ENCODE measurements at places on chromosomes 12 and 14. TPM values are rescaled to one million over a fixed set of nuclear protein-coding genes. Genes with fewer than 3 reads are reported as not detected.

The KLRD1 gene
- total RNA-seq, result 7.8 TPM

- DNase-seq, result no peak
Observed at GRCh38 chr14:55206175-55206693, 14.8 kb upstream of the DLGAP5 start.

DNA sequence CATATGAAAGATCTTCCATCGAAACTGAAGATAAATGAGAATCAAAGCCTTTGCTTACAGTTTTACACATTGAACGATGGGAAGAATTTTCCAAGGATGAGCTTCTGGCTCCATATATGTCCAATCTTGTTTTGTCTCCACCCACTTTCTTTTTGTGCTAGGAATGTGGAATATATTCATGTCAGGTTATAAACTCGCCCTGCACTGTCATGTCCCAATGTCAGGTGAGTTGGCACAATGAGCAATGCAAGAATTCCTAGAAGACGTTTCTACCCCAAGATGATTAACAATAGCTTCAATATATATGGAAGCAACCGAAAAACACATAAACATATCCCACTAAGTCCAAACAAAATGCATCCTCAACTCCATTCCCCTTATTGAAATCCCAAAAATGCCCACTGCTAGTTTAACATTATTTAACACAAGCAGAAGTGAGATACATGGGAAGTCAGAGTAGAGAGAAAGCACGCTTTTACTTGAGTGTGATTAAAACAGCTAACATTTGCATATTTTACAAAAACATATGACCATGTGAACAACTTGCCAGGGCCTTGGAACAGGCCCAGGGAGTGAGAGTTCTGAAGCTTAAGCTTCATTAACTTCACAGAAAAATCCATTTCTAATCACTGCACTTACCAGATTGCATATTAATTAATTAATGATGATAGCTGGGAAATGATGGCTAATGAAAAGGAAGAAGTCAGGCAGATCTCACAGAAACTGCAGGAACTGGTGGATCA is 233.9 kb downstream of the GXYLT1 start:
- no peak for DNase-seq

- no peak for DNase-seq
Observed at GRCh38 chr12:53956914-53957536, 2.3 kb downstream of the HOXC12 start.

- DNase-seq, result no peak
Observed at GRCh38 chr12:2301531-2302461, 249.0 kb downstream of the CACNA1C start.

- no peak for DNase-seq
Observed at GRCh38 chr12:107486140-107486892, 199.3 kb upstream of the PWP1 start.

- no peak for DNase-seq
Observed at GRCh38 chr12:68780731-68781130, 27.2 kb upstream of the MDM2 start.

DNA sequence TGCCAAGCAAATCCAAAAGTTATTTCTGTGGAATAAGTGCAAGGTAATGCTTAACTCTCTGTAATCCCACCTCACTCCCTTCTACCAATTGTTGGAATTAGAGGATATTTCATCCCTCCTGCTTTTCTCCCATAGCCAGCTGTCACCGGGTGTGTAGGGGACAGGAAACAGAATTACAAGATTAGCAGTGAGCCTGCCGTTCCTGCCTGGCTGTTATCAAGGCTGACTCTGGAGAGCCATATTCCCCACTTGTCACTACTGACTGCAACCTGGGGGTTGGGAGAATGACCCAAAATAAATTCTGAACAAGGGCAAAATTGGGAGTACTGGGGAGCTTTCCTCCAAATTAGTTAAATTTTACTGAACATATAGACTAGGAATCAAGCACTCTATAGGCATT is 24.8 kb downstream of the TBX5 start:
- no peak for DNase-seq

GRCh38 chr12:115230606-115231005 is 546.6 kb upstream of the TBX3 start:
- DNase-seq, result no peak

DNA sequence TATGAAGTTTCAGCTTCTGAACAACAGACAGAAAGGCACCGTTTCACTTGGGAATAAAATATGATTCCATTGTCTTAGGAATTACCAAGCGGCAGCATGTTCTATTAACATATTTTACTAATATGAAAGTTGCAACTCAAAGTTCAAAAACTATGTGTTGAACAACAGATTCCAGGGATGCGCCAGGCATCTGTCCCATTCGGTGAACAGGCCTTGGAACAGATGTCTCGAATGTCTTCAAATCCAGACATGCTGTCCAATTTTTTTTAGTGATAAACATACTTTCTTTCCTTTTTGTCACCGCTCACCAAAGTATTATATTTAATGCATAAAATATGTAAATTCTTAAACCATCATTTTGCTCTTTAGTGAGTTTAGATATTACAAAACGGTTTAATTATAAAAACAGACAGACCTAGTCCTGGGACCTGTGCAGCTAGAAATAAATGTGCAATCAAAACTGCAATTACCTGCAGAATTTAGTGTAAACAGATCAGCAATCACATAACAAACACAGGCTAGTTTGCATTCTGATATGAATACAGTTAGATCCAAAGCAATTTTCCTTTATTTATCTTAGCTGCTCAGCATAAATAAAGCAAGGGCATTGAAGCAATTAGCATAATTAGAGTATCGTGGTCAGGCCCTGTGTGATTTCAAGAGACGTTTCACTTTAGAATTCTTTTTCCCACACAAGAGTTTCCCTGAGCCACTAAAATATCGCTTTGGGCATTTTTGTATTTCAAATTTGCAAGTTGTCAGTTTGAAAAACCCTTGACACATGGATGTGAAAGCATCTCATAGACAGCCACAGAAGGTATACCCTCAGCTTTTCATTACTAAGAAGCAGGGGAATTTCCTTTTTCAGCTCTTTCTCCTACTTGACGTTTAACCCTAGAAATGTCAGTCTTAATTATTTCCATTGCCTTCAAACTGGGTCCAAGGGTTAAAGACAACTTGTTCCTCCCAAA is 420.8 kb downstream of the EGLN3 start:
- DNase-seq, result no peak
